ENCODE measurements at places on chromosomes 11 and 22. TPM values are rescaled to one million over a fixed set of nuclear protein-coding genes. Genes with fewer than 3 reads are reported as not detected.

GATD1 gene
- 17.3 TPM for total RNA-seq

RFPL1 gene
- not detected for total RNA-seq

BBOX1 gene
- not detected for total RNA-seq

ARHGAP42 gene
- total RNA-seq: 6.9 TPM

MS4A15 gene
- not detected for total RNA-seq

TH gene
- not detected for total RNA-seq

EHF gene
- total RNA-seq: 1.1 TPM

MS4A7 gene
- not detected for total RNA-seq

C11orf21 gene
- 0.11 TPM for total RNA-seq

PATE4 gene
- total RNA-seq: not detected

SYCE3 gene
- not detected for total RNA-seq

Data from Daoy (cell line).